IPS DF 6.9 (cell line): ENCODE measurements at places on chromosomes 1 and 21.

GRCh38 chr1:9361630-9362260 lies 69.1 kb downstream of the SPSB1 start:
- no peak for DNase-seq

GRCh38 chr1:246820666-246821065 lies 96.5 kb downstream of the SCCPDH start:
- DNase-seq, result no peak

- DNase-seq, result no peak
Measured at GRCh38 chr21:42645211-42646075, 8.0 kb upstream of the PDE9A start.

- no peak for DNase-seq
Measured at GRCh38 chr1:66351478-66351877, 182.5 kb upstream of the SGIP1 start.

DNA sequence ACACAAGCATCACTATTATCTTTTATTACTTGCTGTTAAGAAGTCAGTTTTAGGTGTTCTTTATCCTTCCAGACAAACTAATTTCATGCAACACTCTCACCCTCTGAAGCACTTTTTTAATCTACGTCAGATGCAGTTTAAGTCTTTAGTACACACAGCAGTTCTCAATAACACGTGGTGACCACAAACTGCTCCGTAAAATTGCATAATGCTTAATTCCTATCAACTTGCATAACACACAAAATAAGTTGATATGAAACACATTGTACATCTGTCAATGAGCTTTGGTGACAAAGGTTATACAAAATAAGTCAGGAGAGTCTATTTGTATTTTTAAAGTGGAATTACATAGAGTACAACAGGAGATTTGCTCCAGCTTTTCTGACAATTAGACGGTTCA lies 140.9 kb upstream of the ETS2 start:
- DNase-seq, result no peak

- DNase-seq, result no peak
Measured at GRCh38 chr1:60359431-60359830, 285.9 kb upstream of the C1orf87 start.

GRCh38 chr21:44462834-44463200 lies 7.5 kb downstream of the LRRC3 start:
- DNase-seq, result no peak

DNA sequence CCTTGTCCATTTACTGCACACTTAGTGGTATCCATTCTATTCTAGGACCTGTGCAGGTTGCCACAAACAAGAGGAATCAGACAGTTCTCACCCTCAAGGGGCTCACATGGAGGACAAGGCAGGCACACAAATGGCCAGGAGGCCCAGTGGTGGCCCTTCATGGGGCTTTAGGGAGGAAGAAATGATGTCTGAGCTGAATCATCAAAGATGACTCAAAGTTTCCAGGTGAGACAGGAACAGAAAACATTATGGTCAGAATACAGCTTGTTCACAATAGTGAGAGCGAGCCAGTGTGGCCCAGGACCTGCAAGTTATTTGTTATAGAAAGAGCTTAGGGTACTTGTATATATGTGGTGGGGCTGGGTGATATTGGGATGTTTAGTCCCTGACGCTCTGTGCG lies 26.4 kb downstream of the SHISAL2A start:
- no peak for DNase-seq

DNA sequence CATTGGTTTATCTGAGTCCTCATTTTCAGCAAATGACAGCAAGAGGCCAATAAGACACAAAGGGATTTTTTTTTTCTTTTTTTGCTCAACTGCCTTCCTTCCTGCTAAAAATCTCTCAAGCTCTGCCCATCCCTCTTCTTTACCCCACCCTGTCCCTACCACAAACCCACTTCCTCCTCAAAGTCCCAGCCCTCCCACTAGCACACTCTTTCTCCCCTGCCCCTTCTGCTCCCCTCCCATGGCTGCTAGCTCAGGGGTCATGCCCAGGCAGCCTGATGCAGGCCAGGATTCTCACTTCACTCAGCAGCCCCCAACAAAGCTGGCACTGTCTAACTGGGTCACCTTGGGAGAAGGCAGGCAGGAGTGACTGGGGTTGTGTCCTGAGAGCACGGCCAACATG lies 28.8 kb upstream of the PPP2R5A start:
- no peak for DNase-seq

DNA sequence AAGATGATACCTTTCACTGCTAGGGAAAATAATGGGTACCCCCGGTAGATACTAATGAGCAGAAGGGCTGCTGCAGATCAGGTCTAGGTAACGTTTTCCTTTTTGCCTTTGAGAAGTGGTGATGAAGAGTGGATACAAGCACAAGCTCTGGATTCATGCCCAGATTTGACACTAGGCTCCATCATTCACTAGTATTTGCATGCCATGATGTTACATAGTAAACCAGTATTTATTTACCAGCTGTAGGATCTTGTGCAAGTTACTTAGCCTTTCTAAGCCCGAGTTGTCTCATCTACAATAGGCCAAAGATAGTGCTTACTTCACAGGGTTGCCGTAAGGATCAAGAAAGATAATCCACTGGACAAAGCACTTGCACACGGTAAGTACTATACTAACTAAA lies 14.2 kb downstream of the PTPN14 start:
- DNase-seq, result no peak

GRCh38 chr21:33020558-33021100 lies 5.1 kb upstream of the OLIG2 start:
- no peak for DNase-seq

DNA sequence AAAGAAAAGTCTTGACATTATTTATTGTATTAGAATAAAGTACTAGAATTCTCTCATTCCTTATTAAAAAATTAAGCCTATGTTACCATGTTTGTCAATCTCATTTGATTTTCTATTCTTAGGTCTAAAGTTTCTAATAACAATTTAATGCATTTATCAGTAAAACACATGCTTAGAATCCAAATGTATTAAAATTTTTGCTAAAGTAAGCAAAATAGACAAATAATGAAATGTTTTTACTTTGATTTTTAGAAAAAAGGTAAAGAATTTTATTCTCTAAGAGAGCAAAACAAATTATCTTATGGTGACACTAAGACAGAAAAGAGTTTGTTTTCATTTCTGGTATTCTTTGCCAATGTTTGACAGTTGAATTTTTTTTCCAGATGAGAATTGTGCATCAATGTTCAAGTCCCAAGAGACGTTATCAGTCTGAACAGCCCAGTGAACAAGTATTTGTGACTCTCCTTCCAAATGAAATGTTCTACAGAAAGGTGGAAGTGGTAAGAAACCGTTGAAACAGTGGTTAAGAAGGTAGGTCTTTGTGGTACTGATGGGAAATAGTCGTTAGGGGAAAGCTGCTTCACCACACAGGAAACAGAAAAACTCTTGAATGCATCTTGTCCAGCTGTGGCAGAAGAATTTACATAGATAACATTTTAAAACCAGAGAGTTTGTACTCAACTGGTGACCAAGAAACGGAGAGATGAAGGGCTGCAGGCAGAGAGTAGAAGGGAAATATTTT lies 402.5 kb downstream of the PTPRC start:
- no peak for DNase-seq

GRCh38 chr21:29332461-29333362 lies 34.0 kb downstream of the BACH1 start:
- no peak for DNase-seq

GRCh38 chr1:15884477-15884876 lies 37.0 kb downstream of the SPEN start:
- no peak for DNase-seq

DNA sequence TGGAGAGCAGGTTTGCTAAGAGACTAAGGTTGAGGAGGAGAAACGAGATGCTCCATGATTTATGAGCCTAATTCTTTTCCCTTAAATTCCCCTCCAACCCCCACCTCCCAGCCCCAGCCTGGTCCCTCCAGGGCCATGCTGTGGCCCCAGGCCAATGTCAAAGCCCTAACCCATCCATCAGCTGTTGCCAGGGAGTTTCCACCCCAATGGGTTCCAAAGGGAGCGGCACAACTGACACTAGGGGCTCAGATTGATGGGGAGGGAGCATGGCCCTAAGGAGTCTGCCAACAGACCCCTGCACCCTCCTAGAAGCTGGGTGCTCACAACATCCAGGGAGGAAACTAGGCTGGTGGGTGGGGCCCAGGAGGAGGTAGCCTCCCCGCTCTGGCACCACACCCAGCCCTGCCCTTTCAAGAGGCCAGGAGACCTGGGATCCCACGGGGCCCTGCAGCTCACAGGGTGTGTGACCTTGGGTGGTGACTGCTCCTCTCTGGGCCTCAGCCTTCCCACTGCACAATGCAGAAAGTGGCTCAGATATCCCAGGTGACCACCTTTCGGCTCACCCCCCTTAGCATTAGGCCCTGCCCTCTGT lies 12.9 kb downstream of the AHDC1 start:
- DNase-seq, result no peak

GRCh38 chr1:84738237-84738636 lies 48.0 kb upstream of the SSX2IP start:
- DNase-seq, result no peak

DNA sequence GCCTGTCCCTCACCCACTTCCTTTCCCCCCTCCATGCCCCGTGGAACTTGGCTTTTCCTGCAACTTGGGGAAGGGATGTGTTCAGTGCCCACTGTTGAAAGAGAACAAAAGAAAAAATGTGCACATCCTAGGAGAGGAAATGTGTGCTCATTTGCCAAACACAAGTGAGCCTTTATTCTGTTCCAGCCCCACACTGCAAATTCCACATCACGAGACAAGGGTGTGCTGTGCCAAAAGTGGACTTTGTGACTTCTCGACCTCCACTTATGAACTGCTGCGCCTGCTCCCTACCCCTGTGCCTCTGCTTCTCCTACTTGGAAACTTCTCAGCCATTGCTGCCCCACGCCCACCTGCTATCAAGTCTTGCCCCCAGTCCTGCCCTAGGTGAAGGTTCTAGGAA lies 97.0 kb upstream of the GRIK3 start:
- DNase-seq, result no peak

DNA sequence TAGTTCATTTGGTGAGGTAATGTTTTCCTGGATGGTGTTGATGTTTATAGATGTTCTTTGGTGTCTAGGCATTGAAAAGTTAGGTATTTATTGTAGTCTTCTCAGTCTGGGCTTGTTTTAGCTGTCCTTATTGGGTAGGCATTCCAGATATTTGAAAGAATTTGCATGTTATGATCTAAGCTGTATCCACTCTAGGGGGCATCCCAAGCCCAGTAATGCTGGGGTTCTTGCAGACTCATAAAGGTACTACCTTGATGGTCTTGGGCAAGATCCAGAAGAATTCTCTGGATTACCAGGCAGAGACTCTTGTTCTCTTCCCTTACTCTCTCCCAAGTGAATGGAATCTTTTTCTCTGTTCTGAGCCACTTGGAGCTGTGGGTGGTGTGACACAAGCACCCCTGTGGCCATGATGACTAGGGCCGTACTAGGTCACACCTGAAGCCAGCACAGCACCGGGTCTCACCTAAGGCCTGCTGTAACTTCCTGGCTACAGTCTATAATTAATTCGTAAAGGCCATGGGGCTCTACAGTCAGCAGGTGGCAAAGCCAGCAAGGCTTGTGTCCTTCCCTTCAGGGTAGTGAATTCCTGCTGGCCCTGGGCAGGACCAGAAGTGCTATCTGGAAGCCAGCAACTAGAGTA lies 74.8 kb upstream of the PDE4B start:
- no peak for DNase-seq

DNA sequence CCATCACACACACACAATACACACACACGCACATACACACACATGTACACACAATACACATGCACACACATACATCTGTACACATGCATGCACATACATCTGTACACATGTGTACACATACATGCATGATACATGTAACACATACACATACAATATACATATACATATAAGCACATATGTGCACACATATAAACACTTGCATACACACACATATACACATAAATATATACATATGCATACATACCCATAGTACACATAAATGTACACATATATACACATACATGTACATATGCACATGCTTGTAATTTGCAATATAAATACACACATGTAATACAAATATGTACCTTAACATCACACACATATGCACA lies 282.6 kb upstream of the VAMP3 start:
- DNase-seq, result no peak

GRCh38 chr1:200410566-200410878 lies 686 bp upstream of the ZNF281 start:
- DNase-seq, result no peak

- no peak for DNase-seq
Measured at GRCh38 chr21:33293811-33294216, 27.6 kb downstream of the IL10RB start.

GRCh38 chr1:12610305-12610935 lies 7.6 kb downstream of the DHRS3 start:
- DNase-seq, result no peak

DNA sequence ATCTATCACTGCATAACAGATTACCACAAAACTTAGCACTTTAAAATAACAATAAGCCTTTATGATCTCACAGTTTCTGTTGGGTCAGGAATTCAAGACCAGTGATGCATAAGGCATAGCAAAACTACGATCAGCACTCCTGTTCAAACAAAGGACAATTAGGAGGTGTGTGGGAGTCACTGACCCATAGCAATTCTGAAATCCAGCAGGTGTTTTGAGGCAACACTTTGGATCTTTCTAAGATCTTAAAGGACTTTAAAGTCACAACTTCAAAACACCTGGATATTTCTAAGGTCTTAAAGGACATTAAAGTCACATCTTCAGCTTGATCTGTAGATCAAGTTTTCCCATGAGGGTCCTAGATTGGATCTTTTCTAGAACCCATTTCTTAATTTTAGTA lies 35.3 kb downstream of the AKT3 start:
- no peak for DNase-seq

DNA sequence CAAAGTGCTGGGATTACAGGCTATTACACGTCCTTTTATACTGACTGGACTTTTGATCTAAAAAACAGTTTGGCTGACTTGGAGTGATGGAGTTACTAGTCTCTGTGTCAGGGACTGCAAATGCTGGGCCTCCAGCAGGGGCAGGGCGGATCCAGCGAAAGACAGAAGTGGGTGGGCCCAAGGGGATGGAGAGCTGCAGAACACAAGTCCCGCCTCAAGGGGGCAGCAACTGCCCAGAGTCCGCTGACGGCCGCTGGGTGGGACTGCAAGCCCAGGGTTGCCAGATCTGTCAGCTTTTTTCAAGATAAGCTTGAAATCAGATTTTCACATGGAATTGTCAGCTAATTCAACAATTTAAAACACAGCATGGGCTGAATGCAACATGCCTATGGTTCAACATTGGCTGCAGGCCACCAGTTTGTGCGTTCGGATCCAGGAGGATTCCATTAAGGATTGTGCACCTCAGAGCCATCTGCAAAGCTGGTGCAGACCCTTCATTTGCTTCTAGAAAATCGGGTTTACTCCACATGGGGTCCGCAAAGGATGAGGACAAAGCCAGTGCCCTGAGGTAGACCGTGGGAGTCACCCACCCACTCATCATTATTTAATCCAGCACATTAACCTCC lies 10.7 kb downstream of the STMN1 start:
- DNase-seq, result no peak

DNA sequence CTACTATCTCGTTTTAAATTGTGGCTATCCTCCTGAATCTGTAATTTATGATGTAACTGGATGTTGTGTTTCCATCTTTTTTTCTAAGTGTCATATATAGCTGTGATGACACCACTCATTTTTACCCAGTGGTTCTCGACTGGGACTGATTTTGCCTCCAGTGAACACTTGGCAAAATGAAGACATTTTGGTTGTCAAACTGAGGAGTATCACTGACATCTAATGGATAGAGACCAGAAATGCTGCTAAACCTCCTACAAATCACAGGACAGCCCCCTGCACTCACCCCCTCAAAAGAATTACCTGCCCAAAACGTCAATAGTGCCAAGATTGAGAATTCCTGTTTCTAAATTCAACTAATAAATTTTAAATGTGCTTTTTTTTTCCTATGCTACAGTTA lies 1.9 kb downstream of the TRMT13 start:
- no peak for DNase-seq

GRCh38 chr1:201172999-201173610 lies 17.5 kb upstream of the IGFN1 start:
- DNase-seq, result no peak
